ENCODE measurements at places on chromosomes 13 and 19.

DNA sequence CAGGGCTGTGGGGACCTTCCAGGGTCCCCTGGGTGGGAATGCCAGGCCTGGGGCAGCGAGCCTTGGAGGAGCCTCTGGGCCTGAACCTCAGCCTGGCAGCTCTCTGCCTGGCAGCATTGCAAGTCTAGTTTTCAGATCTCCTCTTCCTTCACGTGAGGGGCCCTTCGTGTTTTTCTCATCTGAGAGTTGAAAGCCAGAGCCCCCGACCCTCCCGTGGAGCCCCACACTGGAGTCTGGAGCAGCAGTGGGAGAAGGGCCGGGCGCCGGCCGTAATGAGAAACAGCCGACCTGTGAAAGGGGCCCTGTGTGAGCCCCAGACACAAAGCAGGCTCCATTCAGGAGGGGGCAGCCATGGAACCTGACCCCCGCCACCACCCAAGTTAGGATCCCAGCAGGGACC is 19.3 kb downstream of the TMED1 start:
- DNase-seq: no peak

GRCh38 chr13:37361608-37362007 is 237.0 kb downstream of the POSTN start:
- no peak for DNase-seq

GRCh38 chr13:91704398-91704797 is 306.0 kb downstream of the GPC5 start:
- DNase-seq: no peak

- peak; percentile 36 for DNase-seq
Measured at GRCh38 chr13:27170221-27170515, 1.4 kb downstream of the USP12 start.

- peak; percentile 23 for DNase-seq
Measured at GRCh38 chr13:37531049-37531448, 67.5 kb downstream of the POSTN start.

GRCh38 chr13:110319774-110320509 is 12.9 kb downstream of the COL4A2 start:
- DNase-seq: no peak

GRCh38 chr13:35473802-35474201 is 2.7 kb downstream of the MAB21L1 start:
- DNase-seq: no peak

DNA sequence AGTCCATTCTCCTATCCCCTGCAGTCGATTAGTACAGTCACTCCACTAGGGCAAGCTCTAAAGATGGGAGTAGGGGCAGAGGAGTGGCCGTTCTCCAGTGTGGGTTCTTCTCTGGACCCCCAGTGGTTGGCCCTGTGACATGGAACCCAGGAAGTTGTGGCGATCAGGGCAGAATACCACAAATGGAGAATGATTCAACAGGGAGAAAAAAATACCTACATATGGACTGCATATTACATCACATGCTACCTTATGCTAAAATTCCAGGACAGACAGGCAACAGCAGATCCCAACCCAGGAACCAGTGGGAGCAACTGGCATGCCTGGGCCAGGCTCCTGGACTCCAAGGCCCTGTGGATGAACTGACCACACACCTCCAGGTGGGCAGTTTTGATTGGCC is 20.4 kb downstream of the POU2F2 start:
- peak; percentile 22 for DNase-seq

DNA sequence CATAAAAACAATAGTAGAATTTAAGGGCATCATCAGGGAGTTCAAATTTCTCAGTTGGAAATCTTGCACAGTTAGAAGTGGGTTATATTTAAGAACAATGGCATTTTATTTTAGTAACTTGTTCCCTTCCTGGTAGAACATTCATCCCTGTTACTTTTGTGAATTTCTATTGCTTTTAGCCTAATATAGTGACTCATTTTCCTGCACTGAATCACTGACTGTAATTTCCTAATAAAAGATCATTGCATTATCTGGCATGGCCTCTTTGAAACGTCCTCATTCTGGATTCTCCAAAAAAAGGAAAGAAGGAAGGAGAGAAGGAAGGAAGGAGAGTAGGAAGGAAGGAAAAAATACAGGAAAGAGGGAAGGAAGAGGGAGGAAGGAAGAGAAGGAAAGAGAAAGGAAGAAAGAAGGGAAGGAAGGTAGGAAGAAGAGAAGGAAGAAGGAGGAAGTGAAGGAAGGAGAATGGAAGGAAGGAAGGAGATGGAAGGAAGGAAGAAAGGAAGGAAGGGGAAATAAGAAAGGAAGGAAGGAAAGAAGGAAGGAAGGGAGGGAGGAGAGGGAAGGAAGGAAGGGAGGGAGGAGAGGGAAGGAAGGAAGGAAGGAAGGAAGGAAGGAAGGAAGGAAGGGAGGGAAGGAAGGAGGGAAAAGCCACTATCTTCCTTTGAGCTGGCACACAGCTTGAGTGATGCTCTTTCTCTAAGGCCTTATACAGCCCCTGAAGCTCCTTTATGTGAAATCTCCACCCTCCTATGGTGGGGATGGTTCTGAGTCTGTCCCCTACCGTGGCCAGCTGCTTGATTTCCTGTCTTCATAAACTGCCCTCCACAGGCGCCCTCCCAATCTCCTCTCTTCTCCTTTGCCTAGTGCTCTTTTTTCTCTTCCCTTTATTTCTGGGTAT is 29.8 kb upstream of the TM9SF2 start:
- DNase-seq: no peak

GRCh38 chr13:47858042-47859025 is 142.7 kb downstream of the SUCLA2 start:
- peak; percentile 36 for DNase-seq

GRCh38 chr13:113650275-113650674 is 7.7 kb downstream of the ATP4B start:
- no peak for DNase-seq

GRCh38 chr13:20714563-20715329 is 11.2 kb downstream of the IL17D start:
- DNase-seq: peak; percentile 76

DNA sequence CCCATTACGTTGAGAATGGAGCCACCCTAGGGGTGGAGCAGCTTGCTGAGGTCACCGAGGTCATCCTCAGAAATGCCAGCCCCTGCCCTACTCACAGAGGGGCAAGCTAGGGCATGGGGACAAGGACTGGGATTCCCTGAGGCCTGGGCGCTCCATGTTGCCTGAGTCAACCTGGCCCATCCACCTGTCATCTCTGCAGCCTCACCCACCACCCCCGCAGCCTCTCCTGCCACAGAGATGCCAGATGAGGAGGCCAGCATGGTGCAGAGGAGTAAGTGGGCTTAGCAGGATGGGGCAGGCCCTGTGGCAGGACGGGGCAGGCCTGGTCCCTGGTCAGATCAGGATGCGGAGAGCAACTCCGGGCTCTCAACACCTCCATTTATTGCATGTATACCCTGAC is 9.5 kb downstream of the NKPD1 start:
- no peak for DNase-seq

GRCh38 chr13:27510082-27510481 is 59.7 kb upstream of the MTIF3 start:
- DNase-seq: no peak

DNA sequence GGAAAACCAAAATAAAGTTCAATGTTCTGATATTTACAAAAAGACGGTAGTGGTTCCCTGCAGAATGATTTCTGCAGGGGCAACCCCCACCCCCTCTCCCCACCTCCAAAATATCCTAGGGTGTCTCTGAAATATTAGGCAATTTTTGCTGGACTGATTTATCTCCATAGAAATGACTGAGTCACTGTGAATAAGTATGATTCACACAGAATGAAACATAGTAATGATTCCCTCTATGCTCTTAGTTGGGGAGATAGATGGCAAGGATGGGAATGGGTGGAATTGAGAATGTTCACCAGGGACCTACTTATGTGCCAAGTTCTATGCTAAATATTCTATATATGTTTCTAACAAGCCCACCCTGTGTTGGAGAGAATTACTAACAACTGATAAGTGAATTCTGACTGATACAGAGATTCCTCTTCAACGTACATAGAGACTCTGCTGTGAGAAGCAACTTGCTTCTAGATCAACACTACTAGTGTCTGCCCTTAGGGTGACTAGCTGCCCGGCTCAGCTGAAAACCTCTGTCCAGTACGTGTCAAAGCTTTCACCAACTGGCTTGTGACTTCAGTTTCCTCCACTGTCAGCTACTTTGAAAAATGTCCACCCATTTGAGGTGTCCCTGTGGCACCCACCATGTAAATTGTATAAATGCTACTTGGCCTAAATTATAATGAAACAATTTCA is 38.4 kb upstream of the RAP2A start:
- no peak for DNase-seq

DNA sequence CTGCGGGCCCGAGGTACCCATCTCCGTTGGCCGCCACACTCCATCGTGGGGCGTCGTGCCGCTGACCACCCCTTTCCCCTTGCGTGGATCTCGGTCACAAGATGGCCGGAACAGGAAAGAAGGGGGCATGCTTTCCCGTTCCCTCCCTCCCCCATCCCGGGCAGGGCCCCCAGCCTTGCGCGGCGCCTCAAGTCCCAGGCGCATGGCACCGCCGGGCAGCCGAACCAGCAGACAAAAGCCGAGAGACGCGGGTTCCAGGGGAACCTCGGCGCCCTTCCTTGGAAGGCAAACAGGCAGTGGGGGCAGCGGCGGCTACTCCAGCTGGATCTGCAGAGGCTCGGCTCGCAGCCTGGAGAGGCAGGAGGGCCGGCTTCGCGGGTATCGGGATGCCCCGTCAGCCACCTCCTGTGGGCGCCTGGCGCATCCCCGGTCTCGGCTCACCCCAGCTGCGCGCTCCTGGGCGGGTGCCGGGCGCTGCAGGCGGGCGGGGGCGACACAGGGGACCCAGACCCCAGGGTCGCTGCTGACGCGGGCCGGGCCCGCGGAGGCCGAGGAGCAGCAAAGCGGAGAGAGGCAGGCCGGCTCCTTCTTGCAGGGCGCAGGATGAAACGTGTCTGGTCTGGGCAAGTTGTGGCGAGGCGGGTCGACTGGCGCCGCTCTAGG is 439 bp downstream of the DZIP1 start:
- DNase-seq: no peak

GRCh38 chr19:55312621-55313512 is 12.3 kb downstream of the TMEM150B start:
- DNase-seq: no peak

GRCh38 chr13:36356058-36356457 is 9.9 kb upstream of the SPART start:
- no peak for DNase-seq

DNA sequence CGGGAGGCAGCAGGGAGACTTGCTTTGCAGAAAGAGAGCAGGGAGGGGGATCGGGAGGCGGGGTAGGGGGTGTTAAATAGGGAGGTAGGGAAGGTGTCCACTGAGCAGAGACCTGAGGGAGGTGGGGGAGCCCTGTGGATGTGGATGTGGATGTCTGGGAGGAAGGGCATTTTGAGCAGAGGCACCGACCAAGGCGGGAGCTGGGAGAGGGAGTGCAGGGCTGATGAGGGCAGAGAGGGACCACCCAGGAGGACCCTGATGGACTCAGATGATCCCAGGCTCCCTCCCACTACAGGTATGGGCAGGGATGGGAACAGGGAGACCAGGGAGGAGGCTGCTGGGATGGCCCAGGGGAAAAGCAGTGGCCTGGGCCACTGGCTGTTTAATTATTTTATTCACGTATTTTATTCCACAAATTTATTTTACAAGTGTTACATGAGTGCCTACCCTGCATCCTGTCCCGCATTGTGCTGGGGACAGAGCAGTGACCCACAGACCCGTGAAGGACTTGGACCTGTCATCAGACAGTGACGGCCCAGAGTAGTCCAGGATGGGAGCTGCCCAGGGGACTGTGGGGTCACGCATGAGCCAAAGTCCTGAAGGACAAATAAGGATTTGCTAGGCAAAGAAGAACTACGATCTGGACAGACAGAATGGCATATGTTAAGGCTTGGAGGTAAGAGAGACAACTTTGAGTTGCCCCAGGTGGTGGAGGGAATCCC is 5.3 kb downstream of the GRAMD1A start:
- no peak for DNase-seq

DNA sequence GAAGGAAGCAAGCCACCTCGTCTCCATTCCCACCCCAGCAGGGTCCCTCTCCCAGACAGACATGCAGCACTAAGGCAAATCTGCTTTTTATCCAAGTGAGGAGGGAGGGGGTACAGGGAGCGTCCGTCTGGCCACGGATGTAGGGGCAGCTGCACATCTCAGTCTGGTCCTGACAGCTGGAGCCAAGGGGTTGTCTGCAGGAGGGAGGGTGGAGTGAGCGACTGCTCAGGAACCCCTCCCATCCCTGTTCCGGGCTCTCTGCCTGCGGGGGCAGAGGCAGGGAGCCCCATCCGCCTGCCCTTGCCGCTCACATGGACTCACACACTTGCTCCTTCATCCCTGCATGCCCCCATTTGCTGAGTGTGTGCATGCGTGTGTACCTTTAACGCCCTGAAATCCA is 2.5 kb downstream of the TMEM190 start:
- no peak for DNase-seq

DNA sequence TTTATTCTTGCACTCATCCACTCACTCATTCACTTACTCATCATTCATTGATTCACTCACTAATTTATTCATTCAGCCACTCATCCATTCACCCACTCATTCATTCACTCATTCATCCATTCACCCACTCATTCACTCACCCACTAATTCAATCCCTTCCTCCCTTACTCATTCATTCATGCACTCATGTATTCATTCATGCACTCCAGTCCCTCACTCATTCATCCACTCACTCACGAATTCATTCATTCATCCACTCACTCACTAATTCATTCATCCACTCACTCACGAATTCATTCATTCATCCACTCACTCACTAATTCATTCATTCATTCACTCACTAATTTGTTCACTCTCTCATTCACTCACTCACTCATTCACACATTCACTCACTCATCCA is 16.1 kb downstream of the ACTL9 start:
- no peak for DNase-seq

- DNase-seq: no peak
Measured at GRCh38 chr19:32294871-32295438, 50.5 kb upstream of the ZNF507 start.

DNA sequence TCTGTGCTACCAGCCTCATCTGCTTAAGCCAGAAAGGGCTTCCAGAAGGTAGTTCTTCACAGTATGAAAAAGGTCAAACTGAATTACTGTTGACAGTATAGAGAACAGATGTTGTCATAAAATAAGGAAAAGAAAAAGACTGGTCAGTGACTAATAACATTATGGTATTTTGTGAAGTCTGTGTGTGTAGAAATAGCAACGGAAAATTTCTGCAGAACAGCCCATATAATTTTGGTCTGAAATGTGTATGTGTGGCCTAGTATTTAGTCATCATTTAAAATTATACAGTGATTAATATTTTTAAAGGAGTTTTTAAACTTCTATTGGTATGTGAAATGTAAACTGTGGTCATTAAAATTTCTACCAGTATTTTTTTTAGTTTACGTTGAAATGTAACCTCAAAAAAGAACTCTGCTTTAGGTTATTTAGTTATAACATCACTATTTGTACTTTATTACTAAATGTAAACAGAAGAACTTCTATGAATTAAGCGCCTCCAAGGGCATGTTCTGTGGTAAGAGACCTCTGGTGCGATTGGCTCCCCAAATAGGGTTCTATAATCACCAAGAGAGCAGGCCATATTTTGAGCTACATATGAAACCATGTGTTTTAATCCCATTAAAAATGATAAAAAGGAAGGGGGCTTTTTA is 3.3 kb upstream of the GPR183 start:
- DNase-seq: peak; percentile 65

- no peak for DNase-seq
Measured at GRCh38 chr19:18991006-18991405, 42.3 kb downstream of the SUGP2 start.
